ENCODE measurements at places on chromosomes 7 and 10.

- no peak for DNase-seq
These were observed 37.0 kb upstream of the DNAJB6 start for GRCh38 chr7:157299613-157300368.

DNA sequence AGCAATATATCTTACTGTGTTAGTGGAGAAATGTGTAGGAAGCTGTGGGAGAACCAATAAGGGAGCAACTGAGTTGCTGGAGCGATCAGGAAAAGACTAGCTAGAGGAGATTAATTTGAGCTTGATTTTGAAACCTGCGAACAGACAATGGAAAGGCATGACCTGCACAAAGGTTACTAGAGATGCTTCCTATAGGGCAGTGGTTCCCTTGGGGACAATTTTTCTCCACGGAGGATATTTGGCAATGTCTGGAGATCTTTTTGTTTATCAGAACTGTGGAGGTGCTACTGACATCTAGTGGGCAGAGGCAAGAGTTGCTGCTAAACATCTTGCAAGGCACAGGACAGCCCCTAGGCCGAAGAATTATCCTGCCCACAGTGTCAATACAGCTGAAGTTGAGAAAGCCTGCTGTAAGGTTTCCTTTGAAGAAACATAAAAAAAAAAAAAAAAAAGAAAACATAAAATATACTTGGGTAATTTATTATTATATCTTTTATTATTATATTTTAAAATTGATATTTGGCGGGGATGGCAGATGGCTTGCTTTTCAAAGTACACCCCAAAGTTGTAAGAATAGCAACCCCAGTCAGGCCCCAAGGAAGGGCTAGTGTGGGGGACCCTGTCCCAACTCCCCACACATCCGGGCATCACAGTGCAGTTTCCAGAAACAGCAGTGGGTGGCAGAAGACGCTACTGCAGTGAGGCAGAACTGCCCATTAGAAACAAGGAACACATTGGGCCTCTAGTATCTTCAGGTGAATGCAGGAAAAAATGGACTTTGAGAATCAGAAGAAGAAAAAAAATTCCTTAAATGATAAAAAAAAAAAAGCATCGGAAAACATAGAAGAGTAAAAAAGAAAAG is 481.6 kb downstream of the SH2D4B start:
- peak; percentile 39 for DNase-seq

- peak; percentile 76 for DNase-seq
These were observed at the start of gene TBX20 for GRCh38 chr7:35253710-35254495. Gene TBX20 (minus strand): TSS chr7:35254100. CDS start chr7:35253620, 480 bp downstream.

- no peak for DNase-seq
These were observed 15.4 kb downstream of the SEMA3E start for GRCh38 chr7:83633516-83633915.

DNA sequence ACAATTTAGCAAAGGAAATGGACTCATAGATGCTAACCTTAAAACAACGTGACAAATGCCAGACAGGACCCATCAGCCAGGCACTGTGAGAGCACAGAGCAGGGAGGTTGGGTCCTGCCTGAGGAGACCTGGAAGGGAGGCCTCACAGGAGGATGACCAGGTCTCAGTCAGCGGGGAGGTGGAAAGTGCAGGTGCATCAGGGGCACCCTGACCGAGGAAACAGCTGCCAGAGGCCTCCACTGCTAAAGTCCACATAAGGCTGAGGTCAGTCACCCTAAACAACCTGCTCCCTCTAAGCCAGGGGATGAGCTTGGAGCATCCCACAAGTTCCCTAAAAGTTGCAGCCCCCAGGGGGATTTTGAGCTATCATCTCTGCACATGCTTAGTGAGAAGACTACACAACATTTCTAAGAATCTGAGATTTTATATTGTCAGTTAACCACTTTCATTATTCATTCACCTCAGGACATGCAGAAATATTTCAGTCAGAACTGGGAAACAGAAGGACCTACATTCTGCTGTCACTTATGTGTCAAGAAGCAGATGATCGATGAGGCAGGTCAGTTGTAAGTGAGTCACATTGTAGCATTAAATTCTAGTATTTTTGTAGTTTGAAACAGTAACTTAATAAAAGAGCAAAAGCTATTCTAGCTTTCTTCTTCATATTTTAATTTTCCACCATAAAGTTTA is 157.6 kb upstream of the LANCL2 start:
- no peak for DNase-seq

- no peak for DNase-seq
These were observed 1009.2 kb downstream of the SORCS3 start for GRCh38 chr10:105650306-105650705.

GRCh38 chr7:121504482-121504881 is 108.4 kb upstream of the FAM3C start:
- peak; percentile 83 for DNase-seq

DNA sequence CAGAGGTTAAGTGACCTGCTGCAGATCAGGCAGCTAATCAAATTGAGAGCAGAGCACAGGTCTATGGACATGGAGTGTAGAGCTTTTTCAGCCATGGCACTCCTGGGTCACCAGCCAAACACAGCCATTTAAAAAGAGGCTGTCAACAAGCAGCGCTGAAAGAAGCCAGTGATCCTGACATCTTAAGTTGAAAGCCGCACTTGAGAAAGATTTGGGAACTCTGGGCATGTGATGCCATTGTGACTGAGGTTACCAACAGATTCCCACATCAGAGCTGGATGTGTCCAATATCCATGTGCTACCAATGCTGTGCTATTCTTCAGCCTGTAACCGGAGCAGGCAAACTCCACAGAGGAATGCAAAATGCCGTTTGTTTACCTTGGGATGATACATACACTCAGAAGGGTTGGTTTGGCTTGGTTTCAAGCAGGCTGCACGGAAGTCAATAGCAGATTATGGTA is 56.2 kb upstream of the ABLIM1 start:
- DNase-seq, result peak; percentile 34

- no peak for DNase-seq
These were observed 101.7 kb downstream of the AUTS2 start for GRCh38 chr7:69699931-69700330.

- DNase-seq, result peak; percentile 96
These were observed 757 bp downstream of the EIF3A start for GRCh38 chr10:119079599-119080520.

GRCh38 chr10:68721673-68722335 is 765 bp downstream of the CCAR1 start:
- peak; percentile 13 for DNase-seq

DNA sequence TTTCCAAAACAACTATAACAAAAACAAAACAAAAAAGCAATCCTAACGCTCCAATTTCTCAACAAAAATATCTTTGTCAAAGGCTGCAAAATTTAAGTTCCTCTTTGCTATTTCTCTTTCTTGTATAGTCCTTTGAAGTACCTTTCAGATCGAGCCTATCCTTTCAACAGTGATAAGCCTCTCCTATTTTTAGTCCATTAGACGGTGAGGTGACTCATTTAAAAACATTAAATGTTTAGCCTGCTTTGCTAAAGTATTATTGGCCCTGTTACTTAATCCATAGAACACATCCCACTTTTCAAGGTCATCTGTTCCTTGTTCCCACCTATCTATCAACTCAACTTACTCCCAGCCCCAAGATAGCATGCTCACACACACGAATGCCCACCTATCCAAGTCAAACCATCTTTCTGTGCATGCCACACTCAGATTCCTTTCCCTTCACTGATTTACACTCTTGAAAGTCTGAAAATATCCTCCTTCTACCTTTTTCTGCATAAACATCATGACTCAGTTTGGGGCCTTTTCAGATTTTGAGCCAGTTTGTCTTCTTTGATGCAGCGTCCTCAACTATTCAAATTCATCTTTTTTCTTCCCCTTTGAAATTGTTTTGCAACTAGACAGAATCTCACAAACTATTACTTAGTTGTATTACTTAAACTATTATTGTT is 224.9 kb upstream of the TMEM229A start:
- DNase-seq, result no peak

DNA sequence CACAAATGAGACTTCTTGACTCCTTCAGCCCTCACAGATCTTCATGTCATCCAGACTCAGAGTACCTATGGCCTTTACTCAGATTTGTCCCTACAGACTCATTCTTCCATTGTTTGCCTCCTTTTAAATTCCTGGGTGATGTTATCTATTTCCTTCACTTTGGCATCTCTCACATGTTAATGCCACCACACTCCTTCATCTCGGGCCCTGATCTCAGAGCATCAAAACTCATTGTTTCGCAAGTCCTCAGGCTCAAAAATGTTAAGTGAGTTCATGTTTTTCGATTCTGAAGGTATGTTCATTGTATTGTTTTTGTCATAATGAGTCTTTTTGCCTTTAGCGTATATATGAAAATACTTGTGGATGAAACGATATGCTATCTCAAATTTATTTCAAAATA is 62.3 kb upstream of the AHR start:
- DNase-seq, result no peak

- DNase-seq, result peak; percentile 11
These were observed 78.1 kb upstream of the GLI3 start for GRCh38 chr7:42315103-42315502.

DNA sequence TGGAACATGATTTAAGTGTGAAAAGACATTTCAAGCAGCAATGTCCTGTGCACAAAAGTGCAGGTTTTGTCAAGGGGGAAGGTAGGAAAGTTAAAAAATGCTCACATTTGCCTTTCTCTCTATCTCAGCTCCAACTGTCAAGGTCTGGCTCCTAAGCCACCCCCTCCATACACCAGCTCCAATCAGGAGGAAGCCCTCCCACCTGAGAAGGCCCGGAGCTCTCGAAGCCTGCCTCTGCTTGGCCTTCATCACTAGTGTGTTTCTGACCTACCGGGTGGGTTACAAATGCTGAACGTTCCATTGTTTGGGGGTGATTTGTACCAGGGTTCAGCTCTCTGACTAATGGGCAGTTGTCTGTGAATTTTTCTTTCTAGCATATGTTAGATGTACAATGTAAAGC is 14.2 kb downstream of the CRHR2 start:
- no peak for DNase-seq

DNA sequence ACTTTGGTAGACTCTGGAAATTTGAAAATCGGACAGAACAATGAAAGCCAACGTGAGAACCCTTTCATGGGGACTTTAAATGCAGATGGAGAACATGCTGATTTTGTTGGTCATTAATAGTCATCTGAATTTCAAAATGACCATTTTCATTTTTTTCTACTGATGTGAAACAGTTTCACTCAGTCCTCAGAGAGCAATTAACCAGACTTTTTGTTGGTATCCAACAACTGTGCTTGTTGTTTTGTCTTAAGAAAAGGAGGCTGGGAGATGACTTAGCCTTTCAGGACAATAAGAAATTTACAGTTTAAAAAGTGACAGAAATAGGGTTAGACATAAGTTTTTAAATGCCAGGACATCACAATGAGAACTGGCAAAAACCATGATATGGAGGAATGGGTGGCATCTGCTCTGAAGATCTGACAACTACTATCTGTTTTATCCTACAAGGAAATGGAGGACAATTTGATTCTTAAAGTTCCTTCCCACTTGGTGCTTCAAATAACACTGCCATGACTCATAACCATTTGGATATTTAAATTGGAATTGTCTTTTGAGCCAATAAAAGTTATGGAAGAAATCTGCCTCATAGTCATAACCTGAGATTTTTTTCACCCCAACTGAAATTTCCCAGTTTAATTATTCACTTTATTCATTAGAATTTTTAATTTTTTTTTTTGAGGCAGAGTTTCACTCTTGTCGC is 87.2 kb upstream of the HPS1 start:
- no peak for DNase-seq

- no peak for DNase-seq
These were observed 765.6 kb upstream of the GHITM start for GRCh38 chr10:83373671-83374070.

DNA sequence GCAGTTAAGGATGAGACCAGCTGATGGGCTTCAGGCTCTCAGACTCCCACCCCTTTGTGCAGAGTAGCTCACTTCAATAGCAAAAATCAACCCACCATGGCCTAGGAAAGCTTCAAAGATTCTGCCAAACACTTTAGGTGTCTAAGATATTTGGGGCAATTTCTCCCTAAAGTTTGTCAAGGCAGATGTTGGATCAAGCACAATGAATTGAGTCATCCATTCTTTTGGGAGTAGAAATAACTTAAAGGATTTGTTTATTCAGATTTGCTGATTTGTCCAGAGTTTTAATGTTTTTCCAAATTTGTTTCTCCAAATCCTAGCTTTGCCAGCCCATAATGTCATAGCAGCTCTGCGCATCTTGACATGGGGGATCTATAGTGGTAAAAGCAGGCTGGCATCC is 855.1 kb downstream of the LRMDA start:
- DNase-seq, result peak; percentile 22

- no peak for DNase-seq
These were observed 322.8 kb upstream of the SORCS1 start for GRCh38 chr10:107487284-107487683.

DNA sequence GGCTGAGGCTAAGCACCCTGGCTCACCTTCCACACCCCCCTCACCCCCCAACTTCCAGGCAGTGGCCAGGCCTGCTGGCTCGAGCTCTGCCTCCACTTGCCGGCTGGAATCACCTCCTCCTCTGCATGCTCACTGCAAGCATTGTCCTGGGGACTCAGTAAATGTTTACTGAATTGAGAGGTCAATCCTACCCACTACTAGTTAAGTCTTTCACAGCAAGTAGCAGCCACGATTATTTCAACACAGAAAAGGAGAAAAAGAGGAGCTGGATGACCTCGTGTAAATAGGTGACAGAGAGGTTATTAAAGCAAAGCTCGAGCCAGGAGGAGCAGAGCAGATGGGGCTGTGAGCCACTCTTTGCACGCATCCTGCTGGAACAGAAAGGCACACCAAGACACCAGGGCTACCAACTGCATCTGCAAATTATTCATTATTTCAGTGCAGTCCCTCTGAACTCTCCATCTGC is 32.1 kb downstream of the HIPK2 start:
- DNase-seq, result peak; percentile 46

DNA sequence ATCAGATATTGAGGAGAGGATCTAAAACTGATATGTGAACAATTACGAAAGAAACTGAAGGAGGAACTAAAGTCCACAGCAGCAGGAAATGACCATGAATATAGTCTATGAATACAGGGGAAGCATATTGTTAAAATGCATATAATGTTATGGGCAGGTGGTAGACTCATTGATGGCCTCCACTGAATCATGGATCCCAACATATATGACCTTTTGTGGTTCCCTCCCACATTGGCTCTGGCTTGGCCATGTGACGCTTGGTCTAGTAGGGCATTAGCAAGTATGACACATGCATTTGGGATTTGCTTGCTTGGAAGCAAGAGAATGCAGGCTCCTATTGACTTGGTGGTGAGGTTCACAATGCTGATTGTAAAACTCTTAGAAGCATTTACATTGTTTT is 55.2 kb upstream of the RAB18 start:
- peak; percentile 64 for DNase-seq

- no peak for DNase-seq
These were observed 998.1 kb downstream of the LRMDA start for GRCh38 chr10:76429368-76430060.

GRCh38 chr10:35824704-35825103 is 182.6 kb upstream of the FZD8 start:
- DNase-seq, result no peak
